ENCODE measurements at places on chromosomes 16 and 17.
A peak's percentile ranks its signal among the peaks of the same experiment; 100 is the strongest.

GRCh38 chr16:57307365-57307764 is 22.9 kb upstream of the PLLP start:
- DNase-seq: no peak

- peak; percentile 75 for DNase-seq
These were observed 6.9 kb upstream of the ACTG1 start for GRCh38 chr17:81519284-81520020.

DNA sequence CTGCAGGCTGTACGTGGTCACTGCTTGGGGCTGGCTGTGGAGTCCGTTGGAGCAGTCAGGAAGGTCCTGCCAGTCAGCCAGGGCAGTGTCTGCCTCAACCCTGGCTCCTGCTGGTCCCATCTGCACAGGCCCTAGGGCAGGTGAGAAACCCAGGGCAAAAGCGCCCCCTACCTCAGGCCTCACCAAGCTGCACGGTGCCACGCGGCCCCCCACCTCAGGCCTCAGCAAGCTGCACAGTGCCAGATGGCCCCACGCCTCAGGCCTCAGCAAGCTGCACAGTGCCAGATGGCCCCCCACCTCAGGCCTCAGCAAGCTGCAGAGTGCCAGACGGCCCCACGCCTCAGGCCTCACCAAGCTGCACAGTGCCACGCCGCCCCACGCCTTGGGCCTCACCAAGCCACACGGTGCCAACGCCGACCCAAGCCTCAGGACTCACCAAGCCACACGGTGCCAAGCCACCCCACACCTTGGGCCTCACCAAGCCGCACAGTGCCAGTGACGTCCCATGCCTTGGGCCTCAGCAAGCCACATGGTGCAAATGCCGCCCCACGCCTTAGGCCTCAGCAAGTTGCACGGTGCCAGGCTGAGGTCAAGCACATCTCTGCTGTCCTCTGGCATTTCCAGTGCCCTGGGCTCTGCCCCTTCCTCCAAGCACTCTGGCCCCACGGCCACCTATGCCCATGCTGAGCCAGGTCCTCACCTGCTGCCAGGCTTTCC is 5.5 kb downstream of the TMEM204 start:
- DNase-seq: no peak

GRCh38 chr17:21294321-21295035 is 10.0 kb downstream of the MAP2K3 start:
- DNase-seq: no peak

DNA sequence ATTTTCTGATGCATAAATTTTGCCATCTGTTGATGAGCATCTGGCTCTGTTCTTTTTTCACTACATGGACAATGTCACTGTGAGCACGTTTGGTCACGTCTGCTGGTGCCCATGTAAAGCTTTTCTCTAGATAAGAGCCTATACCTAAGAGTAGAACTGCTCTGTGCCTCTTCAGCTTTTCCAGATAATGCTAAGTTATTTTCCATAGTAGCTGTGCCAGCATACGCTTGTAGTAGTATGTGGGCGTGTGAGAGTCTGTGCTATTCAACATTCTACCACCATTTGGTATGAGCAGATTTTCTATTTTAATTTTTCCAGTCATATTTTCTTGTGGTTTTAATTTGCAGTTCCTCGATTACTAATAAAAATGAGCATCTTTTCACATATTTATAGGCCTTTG is 33.2 kb downstream of the VPS35L start:
- no peak for DNase-seq

GRCh38 chr17:63928172-63928666 is 3.9 kb downstream of the CD79B start:
- no peak for DNase-seq

DNA sequence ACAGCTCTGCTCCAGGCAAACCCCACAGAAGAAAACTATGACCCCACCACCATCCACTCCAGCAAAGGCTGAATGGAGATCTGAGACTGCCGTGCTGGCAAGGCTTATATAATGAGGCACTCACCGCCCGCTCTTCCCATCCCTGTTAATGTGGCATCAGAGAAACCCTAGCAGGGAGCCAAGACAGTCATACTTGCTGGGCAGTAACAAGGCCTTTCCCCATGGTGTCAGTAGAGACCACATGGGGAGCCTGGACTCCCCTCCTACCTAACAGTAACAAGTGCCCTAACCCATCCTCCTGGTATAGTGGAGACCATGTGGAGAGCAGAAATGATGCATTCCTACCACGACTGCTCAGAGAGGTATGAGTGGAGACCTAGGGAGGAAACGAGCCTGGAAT is 235.2 kb downstream of the C16orf78 start:
- peak; percentile 47 for DNase-seq

DNA sequence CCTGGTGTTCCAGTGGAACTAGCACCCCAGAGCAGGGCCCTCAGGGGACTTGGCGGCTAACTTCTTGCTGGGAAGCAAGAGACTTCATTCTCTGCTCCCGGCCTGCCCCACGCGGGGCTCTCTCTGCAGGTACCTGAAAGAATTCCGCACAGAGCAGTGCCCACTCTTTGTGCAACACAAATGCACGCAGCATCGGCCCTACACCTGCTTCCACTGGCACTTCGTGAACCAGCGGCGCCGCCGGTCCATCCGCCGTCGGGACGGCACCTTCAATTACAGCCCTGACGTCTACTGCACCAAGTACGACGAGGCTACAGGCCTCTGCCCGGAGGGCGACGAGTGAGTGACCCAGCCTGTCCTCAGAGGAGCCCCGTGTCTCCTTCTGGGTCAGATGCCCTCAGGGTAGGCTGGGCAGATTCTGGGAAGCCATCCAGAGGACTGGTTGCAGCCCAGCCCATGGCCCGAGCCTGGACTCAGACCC is 25.1 kb downstream of the UNK start:
- no peak for DNase-seq

DNA sequence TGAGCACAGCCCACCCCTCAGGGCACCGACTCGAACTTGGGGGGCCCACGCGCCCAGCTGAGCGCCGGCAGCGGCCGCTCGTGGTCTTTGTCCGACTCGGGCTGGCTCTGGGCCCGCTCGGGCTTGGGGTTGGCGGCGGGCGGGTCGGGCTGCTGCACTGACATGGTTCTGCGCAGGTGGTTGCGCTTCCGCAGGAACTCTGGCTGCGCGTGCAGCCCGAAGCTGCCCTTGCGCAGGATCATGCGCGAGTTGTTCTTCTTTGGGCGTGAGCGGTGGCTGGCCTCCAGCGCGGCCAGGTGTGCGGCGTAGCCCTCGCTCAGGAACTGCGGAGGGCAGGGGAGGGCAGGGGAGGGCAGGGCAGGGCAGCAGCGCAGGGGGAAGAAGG is 11.1 kb downstream of the PIMREG start:
- peak; percentile 81 for DNase-seq

GRCh38 chr16:28131181-28131580 is 67.7 kb upstream of the GSG1L start:
- DNase-seq: no peak

DNA sequence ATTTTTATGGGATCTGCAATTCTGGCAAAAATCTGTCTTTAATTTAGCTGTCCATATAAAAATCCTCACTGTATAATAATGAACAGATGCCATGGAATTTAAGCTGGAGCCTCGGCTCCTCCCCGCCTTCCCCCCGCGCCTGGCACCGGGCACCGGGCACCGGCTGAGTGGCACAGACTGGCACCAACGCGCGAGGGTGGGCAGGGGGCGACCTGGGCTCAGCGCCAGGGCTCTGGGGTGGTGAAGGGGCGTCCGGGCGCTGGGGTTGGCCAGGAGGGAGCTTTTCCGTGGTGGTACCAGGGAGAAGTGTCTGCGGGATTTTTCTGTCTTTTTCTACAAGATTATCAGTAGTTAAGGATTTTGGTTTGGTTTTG is 9.1 kb downstream of the NEUROD2 start:
- DNase-seq: no peak

DNA sequence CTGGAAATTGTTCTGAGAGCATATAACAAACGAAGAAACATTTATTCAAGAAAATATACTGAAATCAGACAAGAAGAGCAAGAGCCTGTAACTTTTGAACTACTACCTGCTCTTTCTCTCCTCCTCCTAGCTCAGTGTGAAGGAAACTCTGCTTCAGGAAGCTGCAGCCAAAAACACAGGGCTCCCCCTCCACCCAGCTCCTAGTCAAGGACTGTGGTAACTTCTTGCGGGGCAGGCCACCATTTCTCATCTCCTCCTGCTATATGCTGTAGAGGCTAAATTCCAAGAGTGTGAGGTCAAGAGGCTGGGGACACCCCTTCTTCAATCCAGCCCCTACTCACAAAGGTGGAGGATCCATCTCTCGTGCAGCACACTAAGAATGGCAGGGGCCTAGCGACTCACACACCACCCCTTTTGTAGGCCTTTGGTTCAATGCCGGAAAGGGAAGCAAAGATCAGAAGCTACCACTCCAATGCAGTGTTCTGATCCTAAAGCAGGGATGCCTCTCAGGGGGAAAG is 74.6 kb downstream of the ITFG1 start:
- DNase-seq: no peak

All from ecto neural progenitor cell (in vitro differentiated cells).